ENCODE measurements at places on chromosomes 12 and 14. TPM values are rescaled to one million over a fixed set of nuclear protein-coding genes. Genes with fewer than 3 reads are reported as not detected.

- peak; percentile 62 for DNase-seq
- peak overlapping the region; percentile 85 for H3K27ac ChIP-seq
- H3K4me1 ChIP-seq, result peaks cover 57% of the 10 kb centered on the region
- H3K27me3 ChIP-seq, result peaks cover 62% of the 10 kb centered on the region
Observed at GRCh38 chr14:20631023-20631879, 10.2 kb downstream of the OR6S1 start.

GRCh38 chr12:46258129-46258528 lies 10.7 kb downstream of the SLC38A1 start:
- H3K27me3 ChIP-seq, result no peaks in the 10 kb centered on the region
- no peak for DNase-seq
- H3K27ac ChIP-seq, result no peak overlapping the region
- no peak overlapping the region for H3K4me3 ChIP-seq

GRCh38 chr12:6950811-6951540 lies at the start of gene PTPN6:
PTPN6 (plus strand) TSS chr12:6951356; CDS start chr12:6951513, 157 bp downstream.
- peak within 1 kb of the TSS; percentile 96 for H3K27ac ChIP-seq
- DNase-seq, result peak; percentile 72
- no peaks in the 10 kb centered on the region for H3K27me3 ChIP-seq
- peaks cover 78% of the 10 kb centered on the region for H3K4me1 ChIP-seq
- peaks cover 11% of the 10 kb centered on the region for H3K36me3 ChIP-seq

DNA sequence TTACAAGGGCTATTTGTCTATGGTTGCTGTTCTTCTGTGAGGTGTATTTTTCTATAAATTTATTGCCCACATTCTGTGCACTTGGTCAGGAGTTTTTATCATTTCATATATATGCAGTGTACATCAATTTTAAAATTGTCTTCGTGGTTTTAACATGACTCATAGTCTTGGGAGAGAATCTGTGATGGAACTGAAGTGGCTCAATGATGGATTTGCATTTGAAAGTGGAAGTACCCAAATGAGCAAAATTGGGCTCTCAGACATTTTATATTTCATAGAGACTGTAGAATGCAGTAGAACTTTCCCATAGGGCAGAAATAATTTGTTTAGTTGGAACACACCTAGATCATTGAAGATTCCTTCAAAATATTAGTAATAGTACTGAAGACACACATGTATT lies 1.9 kb upstream of the SCFD1 start:
- no peaks in the 10 kb centered on the region for H3K27me3 ChIP-seq
- no peaks in the 10 kb centered on the region for H3K36me3 ChIP-seq
- peaks cover 35% of the 10 kb centered on the region for H3K4me1 ChIP-seq

DNA sequence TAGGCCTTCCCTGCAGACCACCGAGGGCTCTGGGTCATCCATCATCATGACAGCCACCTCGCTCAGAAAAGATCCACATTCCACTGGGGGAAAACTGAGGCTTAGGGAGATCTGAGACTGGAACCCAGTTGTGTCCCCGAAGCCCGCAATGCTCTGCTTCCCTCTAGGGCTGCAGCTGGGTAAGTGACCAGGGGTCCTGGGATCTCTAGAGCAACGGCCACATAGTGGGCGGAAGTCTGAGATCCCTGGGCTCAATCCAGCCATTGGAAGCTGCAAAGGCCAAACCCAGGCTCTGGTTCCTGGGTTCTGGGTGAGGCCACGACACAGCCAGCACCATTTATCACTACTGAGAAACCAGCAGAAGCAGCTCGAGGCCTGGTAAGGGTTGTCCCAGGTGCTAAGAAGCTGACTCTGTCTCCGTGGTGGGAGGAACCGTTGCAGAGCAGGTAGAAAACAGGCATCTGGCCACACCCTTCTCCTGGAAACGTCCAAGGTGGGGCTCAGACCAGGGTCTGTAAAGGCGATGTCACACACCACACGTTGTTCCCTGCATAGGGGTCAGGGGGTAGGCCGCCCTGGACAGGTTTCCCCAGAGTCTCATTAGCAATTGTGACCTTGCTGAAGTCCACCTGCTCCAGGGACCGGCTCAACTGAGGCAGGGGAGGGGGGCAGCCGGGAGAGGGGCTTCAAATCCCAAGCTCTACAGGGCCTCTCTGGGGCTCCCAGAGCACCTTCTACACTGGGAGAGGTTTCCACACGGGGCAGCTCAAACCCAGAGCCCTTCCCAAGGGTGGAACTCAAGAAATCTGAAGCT lies 38.6 kb downstream of the BCL11B start:
- no peaks in the 10 kb centered on the region for H3K27me3 ChIP-seq
- peaks cover 99% of the 10 kb centered on the region for H3K4me1 ChIP-seq
- DNase-seq, result no peak

DNA sequence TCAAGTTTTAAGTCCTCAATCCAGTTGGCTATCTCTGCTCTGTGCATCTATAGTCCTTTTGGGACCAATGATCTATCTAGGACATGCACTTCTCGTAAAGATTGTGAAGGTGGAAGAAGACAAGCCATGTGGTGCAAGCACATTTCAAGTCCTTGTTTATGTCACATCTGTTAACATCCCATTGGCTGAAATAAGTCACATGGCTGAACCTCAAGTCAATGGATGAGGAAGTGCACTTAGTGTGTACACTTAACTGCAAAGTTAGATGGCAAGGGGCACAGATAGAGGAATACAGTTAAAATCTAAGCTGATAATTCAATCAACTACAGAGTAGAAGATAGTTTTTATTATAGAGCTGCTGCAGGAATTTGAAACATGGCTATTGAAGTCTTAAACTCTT lies 362.8 kb upstream of the TBX3 start:
- no peaks in the 10 kb centered on the region for H3K36me3 ChIP-seq
- no peaks in the 10 kb centered on the region for H3K4me1 ChIP-seq
- H3K27me3 ChIP-seq, result no peaks in the 10 kb centered on the region
- no peak for DNase-seq

DNA sequence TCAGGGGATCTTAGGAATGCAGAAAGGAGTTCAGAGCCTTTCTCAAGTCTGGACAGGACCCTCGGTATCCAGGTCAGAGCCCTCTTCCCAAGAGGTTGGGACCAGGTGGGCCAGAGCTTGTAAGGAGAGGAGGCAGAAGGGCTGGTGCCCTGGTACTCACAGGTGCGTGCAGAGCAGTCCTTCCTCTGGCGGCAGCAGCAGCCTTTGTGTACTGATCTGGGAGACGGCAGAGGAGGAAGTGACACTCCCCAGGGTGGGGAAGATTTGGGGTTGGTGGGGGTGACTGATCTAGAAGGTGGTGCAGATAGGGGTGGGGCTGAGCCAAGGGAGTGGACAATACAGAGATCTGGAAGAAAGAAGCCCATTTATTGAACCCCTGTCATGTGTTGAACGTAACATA lies at the start of gene ITGB7:
Gene ITGB7, minus strand, starts transcription at position 210 of the 400 bp plus-strand sequence. CDS start 6,808 bp downstream, outside the sequence.
- H3K27me3 ChIP-seq, result no peaks in the 10 kb centered on the region
- peaks cover 10% of the 10 kb centered on the region for H3K36me3 ChIP-seq
- H3K27ac ChIP-seq, result peak within 1 kb of the TSS; percentile 83

DNA sequence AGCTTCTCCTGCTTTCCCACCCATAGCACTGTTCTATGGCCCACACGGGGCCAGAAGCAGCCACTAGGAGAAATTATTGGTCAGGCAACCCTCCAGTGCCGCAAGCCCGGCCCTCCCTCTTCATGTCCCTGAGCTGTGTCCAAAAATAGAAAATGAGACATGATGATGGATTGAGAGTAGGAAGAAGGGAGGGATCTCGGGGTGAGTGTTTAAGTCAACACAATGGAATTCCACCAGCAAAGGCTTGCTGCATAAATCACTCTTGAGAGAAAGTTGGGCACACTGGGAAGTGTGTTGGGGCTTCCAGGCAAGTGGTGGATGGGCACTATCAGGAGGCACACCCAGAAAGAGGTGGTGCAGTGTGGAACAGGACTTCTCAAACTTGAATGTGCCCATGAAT lies 94.2 kb downstream of the LLPH start:
- DNase-seq, result no peak
- no peak overlapping the region for H3K27ac ChIP-seq
- H3K4me1 ChIP-seq, result no peaks in the 10 kb centered on the region
- no peak overlapping the region for H3K4me3 ChIP-seq
- H3K36me3 ChIP-seq, result no peaks in the 10 kb centered on the region
- peaks cover 29% of the 10 kb centered on the region for H3K27me3 ChIP-seq

DNA sequence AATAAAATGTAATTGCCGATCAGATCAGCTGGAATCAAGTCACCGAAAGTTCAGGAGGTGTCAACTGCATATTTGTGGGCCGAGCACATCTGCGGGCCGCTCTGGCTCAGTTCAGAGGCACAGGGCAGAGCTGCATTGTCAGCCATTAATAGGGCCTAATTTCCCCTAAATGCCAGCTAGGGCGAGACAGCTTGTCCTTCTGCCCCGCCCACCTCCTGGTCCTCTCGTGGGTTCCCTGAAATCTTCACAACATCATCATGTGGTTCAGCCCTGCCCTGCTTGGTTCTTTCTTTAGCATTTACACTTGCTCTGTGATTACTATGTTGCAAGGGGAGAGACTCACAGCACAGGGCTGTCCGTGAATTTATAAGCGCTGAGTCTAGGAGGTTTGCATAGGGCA lies 148.9 kb downstream of the CHST11 start:
- H3K4me3 ChIP-seq, result no peak overlapping the region
- H3K27me3 ChIP-seq, result no peaks in the 10 kb centered on the region
- H3K27ac ChIP-seq, result no peak overlapping the region
- H3K36me3 ChIP-seq, result peaks cover 1% of the 10 kb centered on the region

DNA sequence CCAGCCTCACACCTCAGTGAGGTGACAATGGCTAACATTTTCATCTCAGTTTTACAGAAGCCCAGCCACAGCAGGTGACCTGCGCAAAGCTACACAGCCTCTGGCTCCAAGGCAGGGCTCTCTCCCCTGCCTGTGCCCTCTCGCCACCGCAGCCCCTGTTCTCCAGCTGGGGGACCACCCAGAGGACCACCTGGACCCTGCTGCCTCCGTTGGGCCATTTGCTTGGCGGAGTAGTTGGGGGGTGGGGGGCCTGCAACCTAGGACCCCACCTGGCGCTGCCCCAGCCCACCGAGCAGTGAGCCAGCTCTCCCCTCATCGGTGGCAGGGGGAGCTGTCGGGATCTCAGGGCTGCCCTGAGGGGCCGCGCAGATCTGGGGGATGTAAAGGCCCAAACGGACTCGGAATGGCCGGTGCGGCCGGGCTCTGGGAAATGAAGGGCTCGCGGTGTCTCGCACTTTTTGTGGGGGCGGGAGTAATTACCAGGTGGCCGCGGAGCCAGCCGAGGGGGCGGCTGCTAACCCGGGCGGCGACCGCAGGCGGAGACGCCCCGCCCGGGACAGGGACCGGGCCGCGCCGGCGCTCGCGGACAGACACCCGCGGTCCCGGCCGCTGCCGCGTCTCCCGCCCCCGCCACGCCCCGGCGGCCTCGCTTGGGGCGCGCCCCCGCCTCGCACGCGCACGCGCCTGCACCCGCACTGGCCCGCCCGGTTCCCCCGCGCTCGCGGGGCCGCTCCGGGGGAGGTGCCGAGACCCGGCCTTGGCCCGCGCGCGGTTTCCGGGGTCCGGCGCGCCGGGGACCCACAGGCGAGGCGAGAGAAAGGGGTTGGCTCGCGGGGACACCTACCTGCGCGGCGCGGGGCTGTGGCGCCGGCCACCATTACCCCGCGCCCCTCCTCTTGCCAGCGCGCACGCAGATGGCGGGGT lies 8.6 kb upstream of the GPR68 start:
- H3K36me3 ChIP-seq, result peaks cover 3% of the 10 kb centered on the region
- no peaks in the 10 kb centered on the region for H3K27me3 ChIP-seq
- peak overlapping the region; percentile 51 for H3K27ac ChIP-seq
- H3K4me1 ChIP-seq, result peaks cover 84% of the 10 kb centered on the region
- DNase-seq, result peak; percentile 73

GRCh38 chr14:26282578-26282977 lies 315.3 kb downstream of the NOVA1 start:
- H3K4me3 ChIP-seq, result no peak overlapping the region
- no peaks in the 10 kb centered on the region for H3K27me3 ChIP-seq
- H3K36me3 ChIP-seq, result no peaks in the 10 kb centered on the region
- DNase-seq, result no peak
- H3K4me1 ChIP-seq, result no peaks in the 10 kb centered on the region
- no peak overlapping the region for H3K27ac ChIP-seq

GRCh38 chr12:119500209-119500608 lies 93.4 kb upstream of the TMEM233 start:
- H3K27me3 ChIP-seq, result peaks cover 22% of the 10 kb centered on the region
- H3K36me3 ChIP-seq, result no peaks in the 10 kb centered on the region
- no peak for DNase-seq
- H3K4me1 ChIP-seq, result no peaks in the 10 kb centered on the region
- no peak overlapping the region for H3K4me3 ChIP-seq
- H3K27ac ChIP-seq, result no peak overlapping the region

- H3K36me3 ChIP-seq, result peaks cover 1% of the 10 kb centered on the region
- H3K27me3 ChIP-seq, result peaks cover 6% of the 10 kb centered on the region
- peak overlapping the region; percentile 21 for H3K27ac ChIP-seq
- H3K4me1 ChIP-seq, result peaks cover 8% of the 10 kb centered on the region
- DNase-seq, result peak; percentile 11
Observed at GRCh38 chr12:85468356-85469157, 188.5 kb downstream of the ALX1 start.

DNA sequence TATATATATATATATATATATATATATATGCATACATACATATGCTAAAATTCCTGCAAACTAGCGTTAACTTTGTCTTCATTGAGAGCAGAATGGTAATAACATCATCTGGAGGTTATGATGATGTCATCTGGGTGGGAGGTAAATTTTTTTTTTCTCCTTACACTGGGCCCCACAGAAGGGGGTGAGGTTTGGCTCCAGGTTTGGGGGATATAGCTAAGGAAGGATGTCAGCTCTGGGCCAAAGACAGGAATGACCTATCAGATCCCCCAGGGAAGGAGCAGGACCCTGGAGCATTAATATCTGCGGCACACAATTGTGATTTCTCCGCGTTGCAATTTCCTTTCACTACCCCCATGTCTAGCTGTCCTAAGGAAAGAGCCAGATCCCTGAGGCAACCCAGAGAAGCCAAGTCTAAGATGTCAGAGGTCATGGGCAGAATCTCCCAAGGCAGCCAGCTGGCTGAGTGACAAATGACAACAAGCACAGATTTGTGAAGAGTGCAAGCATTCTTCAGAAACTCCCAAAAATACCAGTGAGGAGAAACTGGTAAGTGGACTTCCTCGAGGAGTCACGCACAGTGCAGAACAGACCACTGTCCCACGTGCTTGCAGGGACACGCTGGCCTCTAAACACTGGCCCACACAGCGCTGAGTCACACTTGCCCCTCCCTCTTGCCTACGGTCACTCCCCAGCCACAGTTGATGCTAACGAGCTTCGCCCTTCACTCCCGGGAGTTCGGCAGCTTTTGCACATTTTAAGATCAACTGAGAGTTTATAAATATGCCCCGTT lies 9.9 kb downstream of the UBC start:
- no peak overlapping the region for H3K27ac ChIP-seq
- H3K27me3 ChIP-seq, result no peaks in the 10 kb centered on the region
- no peak overlapping the region for H3K4me3 ChIP-seq
- DNase-seq, result no peak

- H3K36me3 ChIP-seq, result peaks cover 3% of the 10 kb centered on the region
- peak overlapping the region; percentile 41 for H3K4me3 ChIP-seq
- H3K27ac ChIP-seq, result peak overlapping the region; percentile 3
- peaks cover 53% of the 10 kb centered on the region for H3K4me1 ChIP-seq
Observed at GRCh38 chr12:94202245-94203180, 54.1 kb downstream of the PLXNC1 start.

The OTX2 gene
- total RNA-seq, result not detected

The TMTC1 gene
- 0.51 TPM for total RNA-seq

The LRRC43 gene
- total RNA-seq, result 0.74 TPM

The PPP1R36 gene
- not detected for total RNA-seq

The GPR84 gene
- total RNA-seq, result 3.8 TPM

Data from activated T-cell treated with anti-CD3 and anti-CD28 coated beads, Interleukin-2, amount 50 U/mL, for 72 hours (primary cell).